Effector memory CD8-positive, alpha-beta T cell (primary cell): ENCODE measurements at places on chromosomes 16 and 17.

- DNase-seq: no peak
Measured at GRCh38 chr17:38939987-38940386, 14.6 kb downstream of the LASP1NB start.

DNA sequence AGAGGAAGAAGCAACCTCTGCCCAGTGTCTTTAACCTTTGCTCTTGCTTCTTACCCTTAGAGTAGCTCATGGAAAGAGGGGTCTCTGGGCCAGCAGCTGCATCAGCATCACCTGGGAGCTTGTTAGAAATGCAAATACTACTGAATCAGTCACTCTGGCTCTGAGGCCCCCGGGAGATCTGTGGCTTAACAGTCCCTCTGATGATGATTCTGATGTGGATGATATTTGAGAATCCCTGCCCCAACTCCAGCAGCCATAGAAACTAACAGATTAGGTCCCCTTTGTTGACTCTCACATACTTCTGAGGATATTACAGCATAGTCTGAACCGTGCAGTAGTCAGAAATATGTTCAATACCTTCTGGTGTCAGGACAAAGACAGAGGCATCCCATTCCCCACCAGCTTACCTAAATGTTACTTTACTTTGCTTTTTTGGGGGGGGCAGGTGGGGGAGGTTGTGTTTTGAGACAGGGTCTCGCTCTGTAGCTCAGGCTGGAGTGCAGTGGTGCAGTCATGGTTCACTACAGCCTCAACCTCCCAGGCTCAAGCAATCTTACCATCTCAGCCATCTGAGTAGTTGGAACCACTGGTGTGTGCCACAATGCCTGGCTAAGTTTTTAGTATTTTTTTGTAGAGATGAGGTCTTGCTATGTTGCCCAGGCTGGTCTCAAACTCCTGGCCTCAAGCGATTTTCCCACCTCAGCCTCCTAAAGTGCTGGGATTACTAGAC is 220.1 kb downstream of the CCDC182 start:
- no peak for DNase-seq

- DNase-seq: no peak
Measured at GRCh38 chr16:62046801-62047200, 10.6 kb upstream of the CDH8 start.

DNA sequence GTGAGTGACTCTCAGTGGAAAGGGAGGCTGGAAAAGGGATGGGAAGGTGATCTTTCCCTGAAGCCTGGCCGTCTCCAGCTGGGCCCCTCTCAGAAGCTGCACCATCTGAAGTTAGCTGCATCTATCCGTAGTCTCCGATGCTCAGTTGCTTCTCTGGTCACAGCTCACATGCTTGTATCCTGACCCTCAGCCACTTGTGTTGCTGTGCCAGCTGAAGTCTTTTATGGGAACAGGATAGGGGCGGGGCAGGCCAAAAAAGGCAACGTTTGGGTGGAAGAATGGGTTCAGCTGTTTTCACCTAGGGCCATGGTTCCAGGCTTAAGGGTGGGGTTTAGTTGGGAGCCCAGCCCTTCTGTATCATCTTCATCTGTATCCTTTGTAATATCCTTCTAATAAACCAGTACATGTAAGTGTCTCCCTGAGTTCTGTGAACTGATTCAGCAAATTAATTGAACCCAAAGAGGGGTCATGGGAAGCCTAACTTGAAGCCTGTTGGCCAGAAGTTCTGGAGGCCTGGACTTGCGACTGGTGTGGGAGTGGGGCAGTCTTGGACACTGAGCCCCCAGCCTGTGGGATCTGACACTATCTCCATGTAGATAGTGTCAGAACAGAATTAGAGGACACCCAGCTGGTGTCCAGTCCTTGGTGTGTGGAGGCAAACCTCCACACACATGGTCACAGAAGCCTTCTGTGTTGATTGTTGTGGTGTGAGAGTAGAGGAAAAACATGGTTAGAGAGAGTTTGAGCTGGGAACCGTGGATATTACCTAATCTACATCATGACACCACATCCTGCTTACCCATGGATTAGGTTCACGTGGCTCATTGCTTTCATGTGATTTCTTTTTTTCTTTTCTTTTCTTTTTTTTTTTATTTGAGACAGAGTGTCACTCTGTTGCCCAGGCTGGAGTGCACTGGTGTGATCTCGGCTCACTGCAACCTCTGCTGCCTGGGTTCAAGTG is 49.3 kb upstream of the FBXO47 start:
- no peak for DNase-seq

DNA sequence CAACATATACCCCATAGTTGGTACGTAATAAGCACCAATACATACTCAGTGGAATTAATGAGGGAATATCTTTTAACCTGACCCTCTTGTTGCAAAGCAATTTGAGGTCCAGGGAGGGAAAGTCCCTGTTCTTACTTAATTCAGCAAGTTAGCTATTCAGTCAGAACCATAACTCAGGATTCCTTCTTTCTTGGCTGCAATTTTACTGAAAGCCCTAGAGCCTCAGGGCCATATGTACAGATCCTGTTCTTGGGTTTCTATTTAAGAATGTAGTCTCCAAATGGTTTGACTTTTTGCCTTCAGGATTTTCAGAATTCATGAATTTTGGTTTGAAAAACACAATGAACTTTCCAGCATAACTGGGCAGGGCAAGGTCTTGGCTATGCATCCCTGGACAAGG is 436.5 kb downstream of the HS3ST4 start:
- DNase-seq: no peak

GRCh38 chr16:83397601-83398291 is 410.0 kb upstream of the HSBP1 start:
- no peak for DNase-seq

DNA sequence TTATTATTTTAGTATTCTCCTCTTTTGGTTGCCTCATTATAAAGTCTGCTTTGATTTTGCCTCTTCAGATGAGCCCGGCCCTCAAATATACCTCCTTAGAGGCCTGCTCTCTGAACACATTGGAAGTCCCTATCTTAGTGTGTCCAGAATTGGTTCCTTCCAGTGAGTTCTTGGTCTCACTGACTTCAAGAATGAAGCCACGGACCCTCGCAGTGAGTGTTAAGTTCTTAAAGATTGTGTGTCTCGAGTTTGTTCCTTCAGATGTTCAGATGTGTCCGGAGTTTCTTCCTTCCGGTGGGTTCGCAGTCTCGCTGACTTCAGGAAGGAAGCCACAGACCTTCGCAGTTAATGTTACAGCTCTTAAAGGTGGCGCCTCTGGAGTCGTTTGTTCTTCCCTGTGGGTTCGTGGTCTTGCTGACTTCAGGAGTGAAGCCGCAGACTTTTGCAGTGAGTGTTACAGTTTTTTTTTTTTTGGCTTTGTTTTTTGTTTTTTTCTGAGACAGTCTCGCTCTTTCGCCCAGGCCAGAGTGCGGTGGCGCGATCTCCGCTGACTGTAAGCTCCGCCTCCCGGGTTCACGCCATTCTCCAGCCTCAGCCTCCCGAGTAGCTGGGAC is 45.8 kb upstream of the NOS2 start:
- DNase-seq: peak; percentile 35
